HS-5 (cell line): ENCODE measurements at places on chromosomes 1 and 21.

DNA sequence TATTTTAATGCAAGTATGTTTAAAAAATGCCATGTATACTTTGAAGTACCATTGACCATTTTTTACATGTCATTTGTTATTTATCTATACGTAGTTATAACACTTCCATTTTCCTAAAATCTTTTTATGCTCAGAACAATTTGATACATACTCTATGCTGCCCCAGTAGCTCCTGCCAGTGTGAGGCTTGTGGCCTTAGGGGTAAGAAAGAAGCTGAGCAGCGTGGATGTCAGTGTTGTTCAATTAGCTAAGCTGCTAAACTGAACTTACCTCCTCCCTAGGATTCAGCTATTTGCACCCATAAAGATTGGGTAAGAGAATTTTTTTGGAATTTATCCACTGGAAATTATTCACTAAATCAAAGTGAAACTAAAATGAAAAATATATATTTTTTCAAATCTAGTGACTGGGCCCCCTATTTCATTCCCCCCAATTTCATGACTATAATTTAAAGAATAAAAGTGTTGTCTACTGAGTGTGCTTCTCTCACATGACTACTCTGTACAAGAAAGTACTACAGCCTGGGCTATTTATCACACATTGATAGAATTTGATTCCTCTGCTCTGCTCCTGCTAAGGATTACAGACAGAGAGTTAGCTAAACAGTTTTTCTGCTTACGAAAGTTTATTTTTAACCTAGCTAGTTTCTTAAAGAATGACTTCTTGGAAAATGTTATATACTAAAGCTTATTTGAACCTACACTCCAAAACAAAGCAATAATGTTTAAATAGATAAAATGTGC is 1030.3 kb upstream of the ADGRL4 start:
- DNase-seq: no peak

- DNase-seq: peak; percentile 74
Observed at GRCh38 chr1:192951691-192952460, 107.3 kb downstream of the UCHL5 start.

DNA sequence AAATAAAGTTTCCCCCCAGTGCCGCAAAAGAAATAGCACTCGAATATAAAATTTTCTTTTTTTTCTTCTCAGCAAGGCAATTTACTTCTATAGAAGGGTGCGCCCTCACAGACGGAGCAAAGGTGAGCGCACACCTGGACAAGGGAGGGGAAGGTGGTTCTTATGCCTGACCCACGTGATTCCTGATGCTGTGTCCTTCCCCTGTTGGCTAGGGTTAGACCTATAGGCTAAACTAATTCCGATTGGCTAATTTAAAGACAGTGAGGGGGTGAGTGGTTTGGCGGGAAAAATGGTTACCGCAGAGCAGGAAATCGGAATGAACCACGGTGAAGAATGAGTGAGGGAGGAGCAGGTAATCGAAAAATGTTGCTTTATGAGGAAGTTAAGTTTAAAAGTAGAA is 607 bp upstream of the FAAH start:
- no peak for DNase-seq

DNA sequence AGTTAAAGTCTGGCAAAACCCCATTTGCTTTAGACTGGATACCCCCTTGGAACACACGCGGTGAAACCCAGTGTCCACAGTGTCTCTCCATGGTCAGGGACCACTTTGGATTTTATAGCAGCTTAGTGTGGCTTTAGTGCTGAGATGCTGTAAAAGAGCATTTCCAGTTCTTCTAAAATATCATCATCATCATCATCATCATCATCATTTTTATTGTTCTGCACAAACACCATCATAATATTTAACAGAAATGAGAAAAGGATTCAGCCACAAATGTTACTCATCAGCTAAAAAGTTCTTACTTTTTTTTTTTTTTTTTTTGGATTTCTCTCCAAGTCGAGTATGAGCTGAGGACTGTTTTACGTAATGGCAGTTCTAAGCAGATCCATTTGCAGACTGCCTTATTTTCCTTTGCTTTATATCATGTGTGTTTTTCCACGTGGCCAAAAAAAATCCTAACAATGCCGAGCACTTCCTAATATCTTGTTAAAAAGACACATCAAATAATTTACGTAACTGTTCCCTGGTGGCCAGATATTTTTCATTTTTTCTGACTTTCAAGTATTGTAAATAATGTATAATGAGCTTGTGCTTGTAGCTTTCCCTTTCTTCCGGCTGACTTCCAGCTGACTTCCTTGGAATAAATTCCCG is 62.8 kb downstream of the EVA1C start:
- no peak for DNase-seq

DNA sequence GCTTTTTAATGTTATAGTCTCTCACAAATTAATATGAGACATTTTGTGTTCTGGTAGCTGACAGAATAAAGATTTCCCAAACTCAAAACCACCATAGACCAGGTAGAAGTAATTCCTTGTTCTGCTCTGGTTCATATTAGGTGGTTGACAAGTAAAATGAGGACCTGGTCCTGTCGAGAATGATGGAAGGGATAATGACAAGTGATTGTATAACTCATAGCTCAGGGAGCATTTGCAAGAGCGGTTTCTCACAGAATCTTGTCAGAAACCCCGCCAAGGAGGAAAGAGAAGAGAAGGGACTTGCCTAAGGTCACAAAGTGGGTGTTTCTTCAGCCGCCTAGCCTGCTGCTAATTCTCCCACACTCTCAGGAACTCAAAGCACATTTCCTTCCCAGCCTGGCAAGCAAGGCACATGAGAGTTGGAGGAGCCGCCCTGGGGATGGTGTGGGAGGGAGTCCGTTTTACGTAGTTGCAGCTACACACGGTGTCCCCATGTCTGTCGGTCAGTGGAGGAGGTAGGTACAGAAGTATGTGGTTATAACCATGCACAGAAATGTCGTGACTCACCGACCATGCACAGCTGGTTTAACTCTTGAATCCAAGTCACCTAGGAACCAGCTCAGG is 46.5 kb downstream of the SAMD13 start:
- no peak for DNase-seq

GRCh38 chr1:20462397-20462796 is 23.6 kb downstream of the CAMK2N1 start:
- no peak for DNase-seq

GRCh38 chr1:156797212-156797871 is 19.3 kb downstream of the SH2D2A start:
- DNase-seq: no peak

DNA sequence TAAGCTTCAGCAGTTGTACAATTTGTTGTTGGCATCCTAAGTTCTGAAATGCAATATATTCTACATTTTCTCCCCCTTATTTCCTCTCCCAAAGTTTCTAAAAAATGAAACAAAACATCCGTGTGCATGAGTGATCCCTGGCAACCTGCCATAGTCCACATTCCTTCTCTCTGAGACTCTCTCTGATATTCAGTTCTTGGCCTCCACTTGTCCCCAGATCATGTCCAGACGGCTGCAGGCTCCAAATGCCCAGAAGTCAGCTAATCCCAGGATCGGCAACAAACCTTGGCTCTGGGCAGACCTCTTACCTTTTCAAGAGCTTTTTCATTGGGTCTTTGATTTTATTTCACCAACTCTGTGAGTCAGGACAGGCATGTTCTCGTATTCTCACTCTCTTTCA is 187.8 kb downstream of the ETS2 start:
- peak; percentile 86 for DNase-seq

DNA sequence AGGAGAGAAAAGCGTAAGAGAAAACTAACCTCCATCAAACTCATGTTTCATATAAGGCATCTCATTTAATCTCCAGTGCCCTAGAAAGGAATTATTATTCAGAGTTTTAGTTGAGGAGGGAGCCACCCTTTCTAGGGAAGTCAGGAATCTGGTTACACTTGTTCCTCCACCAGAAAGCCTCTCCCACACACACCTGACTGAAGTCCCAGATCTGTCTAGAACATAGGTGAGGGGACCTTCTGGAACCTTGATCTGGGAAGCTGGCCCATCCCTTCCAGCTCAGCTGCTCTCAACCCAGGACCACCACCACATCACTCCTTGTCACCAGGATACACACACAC is 1.9 kb upstream of the DENND2D start:
- DNase-seq: no peak

DNA sequence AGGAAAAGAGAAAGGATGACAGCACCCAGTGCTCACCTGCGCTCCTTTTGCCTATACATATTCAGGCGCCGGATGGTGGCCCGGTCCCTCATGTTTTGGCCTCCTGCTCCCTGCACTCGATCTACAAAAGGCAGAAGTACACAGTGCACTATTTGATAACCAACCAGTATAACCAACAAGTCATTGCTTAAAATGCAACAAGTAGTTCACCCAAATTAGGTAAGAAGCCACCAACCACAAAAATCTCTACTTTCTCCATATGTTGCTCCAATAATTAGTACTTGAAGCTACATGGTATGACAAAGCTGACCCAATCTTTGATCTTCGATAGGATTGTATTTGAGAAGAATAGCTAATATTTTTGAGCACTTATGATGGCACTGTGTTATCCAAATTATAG is 2.0 kb downstream of the GNL2 start:
- DNase-seq: no peak

DNA sequence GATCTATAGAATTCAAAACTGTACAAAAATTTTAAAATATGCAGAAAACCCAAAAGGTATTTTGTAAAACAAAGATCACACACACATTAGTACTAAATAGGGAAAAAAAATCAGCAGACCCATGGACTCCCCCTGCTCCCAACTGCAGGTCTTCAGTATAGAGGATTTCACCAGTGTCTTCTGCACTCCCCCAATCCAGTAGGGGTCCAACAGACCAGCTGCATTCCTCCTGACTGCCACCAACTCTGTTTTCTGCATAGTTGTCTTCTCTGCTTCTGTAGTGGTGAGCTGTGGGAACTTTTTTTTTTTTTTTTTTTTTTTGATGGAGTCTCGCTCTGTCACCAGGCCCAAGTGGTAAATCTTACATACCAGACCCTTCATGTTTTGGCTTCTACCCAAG is 21.9 kb downstream of the CLCA2 start:
- DNase-seq: no peak

- DNase-seq: no peak
Observed at GRCh38 chr1:64098846-64099582, 104.4 kb upstream of the UBE2U start.

- DNase-seq: no peak
Observed at GRCh38 chr21:36040389-36040788, 19.9 kb downstream of the SETD4 start.

DNA sequence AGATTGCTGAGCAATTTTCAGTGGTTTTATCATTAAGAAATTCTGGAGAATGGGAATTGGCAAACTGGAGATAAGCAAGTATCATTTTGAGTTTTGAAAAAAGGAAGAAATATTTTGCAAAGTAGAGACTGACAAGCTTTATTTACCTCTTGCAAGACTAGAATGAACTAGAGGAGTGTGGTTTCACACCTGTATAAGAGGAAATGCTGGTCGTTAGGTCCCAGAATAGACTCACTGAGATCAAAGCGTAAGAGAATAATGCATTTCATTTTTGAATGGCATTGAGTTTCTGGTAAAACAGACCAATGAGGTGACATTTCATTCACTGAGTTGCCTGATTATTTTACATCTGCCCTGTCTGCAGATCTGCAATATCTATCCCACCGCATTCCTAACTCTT is 308.1 kb downstream of the ADGRL2 start:
- no peak for DNase-seq

- no peak for DNase-seq
Observed at GRCh38 chr1:2384941-2385481, 6.3 kb downstream of the MORN1 start.

- no peak for DNase-seq
Observed at GRCh38 chr1:23664837-23665795, 26.5 kb upstream of the RPL11 start.

DNA sequence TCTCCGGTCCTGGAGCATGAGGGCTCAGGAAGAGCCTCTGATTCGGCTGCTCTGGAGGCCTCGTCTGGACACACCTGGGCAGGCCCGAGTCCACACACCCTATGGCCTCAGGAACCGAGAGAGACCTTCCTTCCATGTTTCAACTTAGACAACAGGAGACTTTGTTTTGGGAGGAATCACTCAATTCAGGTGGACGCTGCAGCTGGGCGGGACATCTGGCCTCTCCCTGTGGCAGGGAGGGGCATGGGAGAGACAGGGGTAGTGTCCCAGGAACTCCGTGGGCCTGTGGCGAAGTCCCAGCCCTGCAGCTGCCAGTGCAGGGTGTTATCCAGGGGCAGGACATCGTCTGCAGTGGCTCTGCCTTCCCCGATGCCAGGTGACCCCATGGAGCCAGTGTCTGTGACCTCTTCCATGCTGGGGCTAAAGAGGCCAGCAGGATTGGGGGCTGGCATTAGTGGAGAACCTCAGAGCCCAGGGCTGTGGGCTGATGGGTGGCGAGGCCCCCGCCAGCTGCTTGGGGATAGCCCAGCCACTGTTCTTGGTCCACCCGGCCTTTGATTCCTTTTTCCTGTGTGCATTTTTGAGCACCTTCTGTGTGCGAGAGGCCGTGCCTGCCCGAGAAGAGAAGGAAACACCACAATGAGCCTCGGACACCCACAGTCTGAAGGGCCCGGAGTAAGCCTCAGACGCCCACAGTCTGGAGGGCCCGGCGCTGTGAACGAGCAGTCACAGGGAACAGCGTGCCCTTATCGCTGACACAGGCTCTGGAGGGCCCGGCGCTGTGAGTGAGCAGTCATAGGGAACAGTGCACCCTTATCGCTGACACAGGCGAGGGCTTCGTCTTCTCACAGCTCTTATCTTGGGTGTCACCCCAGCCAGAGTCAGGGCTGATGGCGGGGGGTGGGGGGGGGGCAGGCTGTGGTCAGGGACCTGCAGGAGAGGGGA is 6.2 kb downstream of the COL18A1 start:
- no peak for DNase-seq

GRCh38 chr1:38026592-38027200 is 14.2 kb downstream of the UTP11 start:
- DNase-seq: no peak

DNA sequence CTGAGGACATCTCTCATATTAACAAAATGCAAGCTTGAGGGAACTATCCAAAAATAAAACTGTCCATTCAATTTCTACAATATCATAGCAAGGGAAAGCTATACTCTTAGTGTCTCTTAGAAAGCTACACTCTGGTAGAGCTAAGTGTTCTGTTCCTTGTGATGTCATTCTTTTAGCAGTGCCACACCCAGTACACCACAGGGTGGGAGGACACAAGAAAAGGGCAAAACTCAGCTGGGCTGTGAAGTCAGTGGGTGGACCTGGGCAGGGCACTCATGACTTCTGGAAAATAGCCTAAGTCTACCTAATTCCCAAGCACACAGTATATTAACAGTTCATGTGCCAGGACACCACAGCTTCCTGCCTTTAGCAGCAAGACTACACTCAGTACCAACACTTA is 42.2 kb upstream of the TNFSF4 start:
- no peak for DNase-seq
